Stimulated activated CD8-positive, alpha-beta memory T cell treated with anti-CD3 and anti-CD28 coated beads, Interleukin-7, amount 100 ng/mL, for 48 hours (primary cell): ENCODE measurements at places on chromosomes 5 and 9.

- DNase-seq, result no peak
These were observed 654 bp downstream of the RANBP6 start for GRCh38 chr9:6014670-6015270.

- DNase-seq, result no peak
These were observed 794.9 kb upstream of the ARRDC3 start for GRCh38 chr5:92177926-92178487.

DNA sequence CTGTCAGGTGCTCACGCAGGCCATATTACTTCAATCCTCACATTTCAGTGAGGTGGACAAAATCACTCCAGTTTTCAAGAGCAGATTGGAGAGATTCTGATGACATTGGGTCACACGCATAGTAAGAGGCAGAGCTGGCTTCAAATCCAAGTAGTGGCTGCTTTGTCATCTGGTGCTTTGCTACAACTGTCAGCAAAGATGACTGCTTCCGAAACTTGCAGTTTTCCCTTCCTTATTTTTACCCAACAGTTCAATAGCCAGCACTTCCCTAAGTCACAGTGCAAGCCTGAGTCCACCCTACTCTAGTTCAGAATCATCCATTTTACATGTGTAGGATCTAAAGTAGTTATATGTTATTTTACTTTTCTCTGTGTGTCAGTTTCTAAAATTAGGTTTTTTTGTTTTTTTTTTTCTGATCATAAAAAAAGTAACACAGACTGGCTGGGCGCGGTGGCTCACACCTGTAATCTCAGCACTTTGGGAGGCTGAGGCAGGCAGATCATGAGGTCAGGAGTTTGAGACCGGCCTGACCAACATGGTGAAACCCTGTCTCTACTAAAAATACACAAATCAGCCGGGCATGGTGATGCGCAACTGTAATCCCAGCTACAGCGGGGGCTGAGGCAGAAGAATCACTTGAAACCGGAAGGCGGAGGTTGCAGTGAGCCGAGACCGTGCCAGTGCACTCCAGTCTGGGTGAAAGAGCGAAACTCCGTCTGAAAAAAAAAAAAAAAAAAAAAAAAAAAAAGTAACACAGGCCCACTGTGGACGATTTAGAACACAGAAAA is 49.6 kb downstream of the ANKDD1B start:
- DNase-seq, result no peak

- DNase-seq, result no peak
These were observed 176.3 kb downstream of the KIAA0825 start for GRCh38 chr5:94442076-94442475.

DNA sequence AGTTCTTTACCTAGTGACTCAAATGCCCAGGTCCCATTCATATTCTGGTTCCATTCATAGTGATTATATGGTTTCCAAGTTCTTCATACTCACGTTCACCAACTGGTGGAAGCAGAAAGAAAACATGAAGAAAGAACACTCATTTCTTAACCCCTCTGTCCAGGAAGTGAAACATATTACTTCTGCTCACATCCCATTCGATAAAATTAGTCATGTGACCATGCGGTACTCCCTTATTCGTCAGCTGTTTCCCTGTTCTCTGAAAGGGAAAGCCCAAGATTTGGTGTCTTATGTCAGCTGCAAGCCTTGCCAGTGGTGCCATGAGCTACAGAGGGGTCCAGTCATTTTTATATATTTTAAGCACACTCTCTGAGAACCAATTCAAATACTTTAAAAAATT is 387.0 kb upstream of the DMAC1 start:
- DNase-seq, result no peak

DNA sequence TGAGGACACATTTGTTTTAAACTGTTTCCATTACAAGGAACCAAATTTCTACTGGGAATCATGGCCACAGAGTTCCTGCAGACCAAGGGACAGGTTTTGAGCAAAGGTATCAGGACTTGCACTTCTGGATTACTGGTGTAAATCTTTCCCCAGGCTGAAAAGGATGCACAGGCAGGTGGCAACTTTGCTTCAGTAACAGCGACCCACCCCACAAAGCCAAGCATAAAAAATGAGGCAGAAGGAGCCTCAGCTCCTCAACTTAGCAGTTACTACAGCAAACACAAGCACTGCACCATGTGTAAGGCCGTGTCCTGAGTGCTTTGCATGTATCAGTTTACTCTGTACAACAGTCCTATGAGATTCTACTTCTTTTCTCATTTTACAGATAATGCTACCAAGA is 251.9 kb downstream of the EBF1 start:
- DNase-seq, result no peak
